ENCODE measurements at places on chromosomes 13 and 19. TPM values are rescaled to one million over a fixed set of nuclear protein-coding genes. Genes with fewer than 3 reads are reported as not detected.

GRCh38 chr13:94195715-94196114, 283.8 kb downstream of the DCT start:
- DNase-seq, result no peak

The NPAS1 gene
- 3.9 TPM for total RNA-seq

DNA sequence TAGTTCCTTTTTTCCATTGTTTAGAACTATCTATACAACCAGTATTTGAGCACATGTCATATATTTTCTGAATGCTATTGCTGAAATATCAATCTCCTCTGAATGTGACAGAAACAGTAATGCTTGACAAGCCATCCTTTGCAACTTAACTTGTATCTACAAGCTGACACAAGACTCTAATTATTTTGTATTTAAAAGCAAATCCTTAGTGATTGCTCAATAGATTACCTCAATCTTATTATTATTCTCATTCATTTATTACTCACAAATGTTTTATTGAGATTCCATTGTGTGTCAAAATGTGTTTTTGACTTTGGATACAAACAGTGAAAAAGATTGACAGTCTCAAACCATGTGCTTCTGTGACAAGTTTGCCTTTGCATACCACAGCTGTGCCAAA, 787.8 kb upstream of the PRR20A start:
- DNase-seq, result no peak

DNA sequence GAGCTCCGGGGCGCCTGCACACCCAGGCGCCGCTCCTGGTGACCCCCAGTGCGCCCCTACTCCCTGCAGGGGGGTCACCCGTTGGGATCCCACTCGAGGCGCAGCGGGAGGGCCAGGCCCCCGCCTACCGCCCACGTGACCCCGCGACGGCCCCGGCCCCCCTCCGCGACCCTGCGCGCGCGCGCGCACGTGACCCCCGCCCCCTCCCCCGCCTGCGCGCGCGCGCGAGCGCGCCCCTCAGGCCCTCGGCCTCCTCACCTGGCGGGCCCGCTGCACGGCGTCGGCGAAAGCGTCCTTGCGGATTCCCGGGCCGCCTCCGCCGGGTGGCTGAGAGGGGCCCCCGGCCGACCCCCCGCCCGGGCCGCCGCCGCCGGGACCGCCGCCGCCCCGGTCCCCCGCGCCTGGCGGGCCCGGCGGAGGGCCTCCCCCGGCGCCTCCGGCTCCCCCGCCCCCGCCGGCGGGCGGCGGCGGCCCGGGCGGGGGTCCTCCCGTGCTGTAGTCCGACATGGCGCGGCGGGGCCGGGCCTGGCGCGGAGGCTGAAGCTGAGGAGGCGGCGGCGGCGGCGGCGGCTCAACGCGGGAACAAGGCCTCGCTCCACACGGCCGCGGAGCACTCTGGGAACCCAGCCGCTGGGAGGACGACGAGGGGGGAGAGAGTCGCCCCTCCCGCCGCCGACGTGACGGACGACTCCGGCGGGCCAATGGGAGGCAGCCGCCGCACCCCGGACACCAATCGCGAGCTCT, at the start of gene KHSRP:
Gene KHSRP, minus strand, starts transcription at position 617 of the 744 bp plus-strand sequence. Its CDS starts 110 bp downstream, at position 507.
- DNase-seq, result no peak

DNA sequence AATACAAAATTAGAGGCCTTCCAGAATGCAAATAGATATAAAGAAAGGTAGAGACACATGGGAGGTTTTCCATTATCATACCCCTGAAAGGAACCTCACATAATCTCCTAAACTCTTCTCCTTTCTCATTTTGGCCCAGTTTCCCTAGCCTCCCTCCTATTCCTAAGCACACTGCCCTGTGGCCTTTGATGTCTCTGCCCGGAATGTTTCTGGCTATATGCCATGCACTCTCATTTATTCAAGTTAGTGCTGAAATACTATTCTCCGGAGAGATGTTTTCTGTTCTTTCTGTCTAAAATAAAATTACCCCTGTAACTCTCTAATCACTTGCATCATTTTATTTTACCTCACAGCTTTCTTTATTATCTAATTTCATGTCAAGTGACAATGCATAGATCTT, 1287.7 kb downstream of the SLITRK5 start:
- DNase-seq, result no peak

DNA sequence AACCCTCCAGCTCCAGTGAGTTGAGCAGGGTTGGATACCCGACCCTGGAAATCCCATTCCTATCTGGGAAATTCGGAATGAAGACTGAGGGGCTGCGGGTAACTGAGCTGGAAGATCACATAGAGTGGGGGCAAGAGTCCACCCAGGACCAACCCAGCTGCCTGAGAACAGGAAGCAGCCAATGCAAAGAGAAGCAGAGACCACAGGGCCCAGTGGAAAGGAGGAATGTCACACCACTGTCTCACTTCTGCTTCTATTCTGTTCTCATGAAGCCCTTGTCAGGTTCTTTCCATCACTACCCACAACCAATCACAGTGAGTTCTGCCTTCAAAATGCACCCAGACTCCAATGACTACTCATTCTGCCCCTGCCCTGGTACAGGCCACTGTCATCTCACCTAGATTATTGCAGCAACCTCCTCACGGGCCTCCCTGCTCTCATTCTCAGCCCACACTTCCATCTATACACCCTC, 15.3 kb downstream of the DYRK1B start:
- DNase-seq, result no peak

DNA sequence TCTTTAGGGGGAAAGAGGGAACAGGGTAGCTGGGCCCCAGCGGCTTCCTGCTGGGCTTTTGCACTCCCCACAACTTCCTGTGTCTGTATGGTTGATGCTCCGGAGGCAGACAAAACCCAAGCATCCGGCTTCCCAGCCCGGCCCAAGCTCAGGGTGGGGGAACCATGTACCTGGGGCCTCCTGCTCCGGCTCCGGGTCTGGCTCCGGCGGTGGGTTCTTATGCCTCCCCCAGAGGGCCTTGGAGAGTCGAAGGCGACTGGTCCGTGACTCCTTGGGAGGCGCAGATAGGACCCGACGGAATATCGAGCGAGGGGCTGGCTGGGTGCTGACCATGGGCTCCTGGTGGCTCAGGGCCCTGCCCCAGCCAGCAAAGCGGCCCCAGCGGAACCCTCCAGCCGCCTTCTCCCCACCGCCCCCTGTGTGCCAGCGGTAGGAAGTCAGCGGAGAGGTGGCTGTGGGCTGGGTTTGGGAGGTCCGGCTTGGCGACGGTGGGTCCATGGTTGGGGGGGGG, 428 bp downstream of the RASAL3 start:
- no peak for DNase-seq

- no peak for DNase-seq
Measured at GRCh38 chr13:58399263-58399662, 767.7 kb downstream of the PCDH17 start.

- peak; percentile 76 for DNase-seq
Measured at GRCh38 chr19:49442771-49443365, 1.5 kb upstream of the SLC17A7 start.

DNA sequence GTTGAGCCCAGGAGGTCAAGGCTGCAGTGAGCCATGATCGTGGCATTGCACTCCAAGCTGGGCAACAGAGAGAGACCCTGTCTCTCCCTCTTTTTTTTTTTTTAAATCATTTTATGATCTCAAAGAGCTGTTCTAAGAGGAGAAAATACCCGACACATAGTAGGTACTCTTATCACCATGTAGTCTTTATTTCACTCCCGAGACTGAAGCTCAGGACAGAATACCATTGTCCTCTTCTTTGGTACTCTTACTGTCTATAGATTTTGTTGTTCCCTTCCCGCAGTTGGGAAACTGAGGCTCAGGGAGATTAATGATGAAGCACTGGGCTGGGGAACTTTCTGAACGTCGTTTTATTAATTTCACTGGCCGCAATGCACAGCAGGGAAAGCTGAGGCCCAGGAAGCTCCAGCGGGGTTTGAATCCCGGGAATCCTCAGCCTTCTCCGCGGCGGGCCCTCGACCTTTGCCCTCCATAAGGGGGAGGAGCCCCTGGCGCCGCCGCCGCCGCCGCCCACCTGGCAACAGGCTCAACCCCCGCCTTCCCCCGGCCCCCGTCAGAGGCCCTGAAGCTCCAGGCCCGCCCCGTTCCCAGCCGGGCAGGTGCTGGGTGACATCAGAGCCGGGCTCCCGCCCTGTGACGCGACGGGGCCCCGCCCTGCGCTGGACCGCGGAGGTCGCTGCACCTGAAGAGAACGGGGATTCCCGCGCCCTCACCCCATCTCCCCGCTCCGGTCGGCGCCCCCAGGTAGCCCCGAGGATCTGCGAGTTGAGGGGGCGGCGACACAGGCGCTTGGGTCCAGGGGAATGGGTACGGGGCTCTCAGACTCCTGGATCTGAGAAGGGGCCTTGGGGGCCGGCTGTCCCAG, 1.6 kb downstream of the MYH14 start:
- peak; percentile 71 for DNase-seq

The PLIN4 gene
- total RNA-seq, result 0.25 TPM

Data from mesothelial cell of epicardium (in vitro differentiated cells).